Eye (tissue), 1 donor: ENCODE measurements at places on chromosomes 13 and 19.

GRCh38 chr19:40862333-40862732, 12.1 kb upstream of the CYP2A6 start:
- no peak for DNase-seq

- DNase-seq = no peak
Observed at GRCh38 chr13:60147361-60147760, 16.4 kb downstream of the DIAPH3 start.

- DNase-seq = peak; percentile 98
Observed at GRCh38 chr19:48169939-48170803, at the start of the genes LIG1 and ZSWIM9. TSS of gene LIG1 (minus strand) at chr19:48170344. CDS start at chr19:48165566, 4,778 bp downstream. TSS of gene ZSWIM9 (plus strand) at chr19:48170680. CDS start at chr19:48171803, 1,123 bp downstream.

DNA sequence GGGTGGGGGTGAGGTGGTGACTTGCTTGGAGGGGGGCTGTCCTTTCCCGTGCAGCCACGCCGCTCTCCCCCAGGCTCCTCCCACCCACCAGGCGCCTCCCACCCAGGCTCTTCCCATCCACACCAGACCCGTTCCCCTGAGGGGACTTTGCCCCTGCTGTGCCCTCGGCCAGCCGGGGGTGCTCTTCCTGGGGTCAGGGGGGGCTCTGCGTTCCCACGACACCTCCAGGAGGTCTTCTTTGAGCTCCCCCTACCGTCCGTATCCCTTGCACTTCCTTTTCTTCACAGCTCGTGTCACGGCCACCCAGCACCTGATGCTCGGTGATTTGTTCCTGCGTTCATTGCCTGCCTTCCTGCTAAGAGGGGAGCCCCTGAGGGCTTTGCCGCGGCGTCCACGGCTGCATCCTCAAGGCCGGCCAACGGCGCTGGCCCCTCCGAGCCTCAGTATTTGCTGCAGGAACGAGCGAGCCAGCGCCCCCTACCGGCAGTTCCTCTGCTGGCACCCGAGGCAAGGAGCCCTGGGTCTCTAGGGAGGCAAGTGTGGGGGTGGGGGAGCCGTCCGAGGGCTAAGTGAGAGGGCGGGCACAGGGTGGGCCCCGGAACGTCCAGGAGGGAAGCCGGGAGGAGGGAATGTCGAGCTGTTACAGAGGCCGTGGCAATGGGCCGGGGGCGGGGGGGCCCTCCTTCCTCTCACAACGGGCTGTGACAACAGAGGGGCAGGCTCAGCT, 11.8 kb downstream of the LRRC4B start:
- peak; percentile 96 for DNase-seq

GRCh38 chr13:108734676-108735075, 105.3 kb downstream of the MYO16 start:
- no peak for DNase-seq

DNA sequence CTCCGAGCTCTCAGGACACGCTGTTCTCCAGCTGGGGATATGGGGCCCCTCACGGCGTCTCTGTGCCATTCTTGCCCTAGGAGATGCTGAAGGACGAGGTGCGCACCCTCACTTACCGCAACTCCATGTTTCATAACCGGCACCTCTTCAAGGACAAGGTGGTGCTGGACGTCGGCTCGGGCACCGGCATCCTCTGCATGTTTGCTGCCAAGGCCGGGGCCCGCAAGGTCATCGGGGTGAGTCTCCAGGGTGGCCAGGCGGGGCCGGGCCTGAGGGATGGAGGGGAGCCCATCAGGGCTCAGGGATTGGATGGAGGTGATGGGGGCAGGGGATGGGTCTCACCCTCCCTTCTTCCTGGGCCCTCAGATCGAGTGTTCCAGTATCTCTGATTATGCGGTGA, 4.8 kb downstream of the PRMT1 start:
- DNase-seq = no peak

DNA sequence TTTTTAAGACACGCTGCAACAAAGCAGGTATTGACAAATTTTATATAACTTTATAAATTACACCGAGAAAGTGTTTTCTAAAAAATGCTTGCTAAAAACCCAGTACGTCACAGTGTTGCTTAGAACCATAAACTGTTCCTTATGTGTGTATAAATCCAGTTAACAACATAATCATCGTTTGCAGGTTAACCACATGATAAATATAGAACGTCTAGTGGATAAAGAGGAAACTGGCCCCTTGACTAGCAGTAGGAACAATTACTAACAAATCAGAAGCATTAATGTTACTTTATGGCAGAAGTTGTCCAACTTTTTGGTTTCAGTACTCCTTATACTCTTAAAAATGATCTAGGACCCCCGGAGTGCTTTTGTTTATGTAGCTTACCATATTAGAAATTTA, 1.2 kb downstream of the BRCA2 start:
- DNase-seq = no peak

- no peak for DNase-seq
Observed at GRCh38 chr13:50712456-50712855, 131.0 kb downstream of the DLEU7 start.

- no peak for DNase-seq
Observed at GRCh38 chr13:22948421-22948820, 232.4 kb upstream of the SGCG start.

GRCh38 chr13:30373727-30374126, 48.6 kb upstream of the UBE2L5 start:
- no peak for DNase-seq

DNA sequence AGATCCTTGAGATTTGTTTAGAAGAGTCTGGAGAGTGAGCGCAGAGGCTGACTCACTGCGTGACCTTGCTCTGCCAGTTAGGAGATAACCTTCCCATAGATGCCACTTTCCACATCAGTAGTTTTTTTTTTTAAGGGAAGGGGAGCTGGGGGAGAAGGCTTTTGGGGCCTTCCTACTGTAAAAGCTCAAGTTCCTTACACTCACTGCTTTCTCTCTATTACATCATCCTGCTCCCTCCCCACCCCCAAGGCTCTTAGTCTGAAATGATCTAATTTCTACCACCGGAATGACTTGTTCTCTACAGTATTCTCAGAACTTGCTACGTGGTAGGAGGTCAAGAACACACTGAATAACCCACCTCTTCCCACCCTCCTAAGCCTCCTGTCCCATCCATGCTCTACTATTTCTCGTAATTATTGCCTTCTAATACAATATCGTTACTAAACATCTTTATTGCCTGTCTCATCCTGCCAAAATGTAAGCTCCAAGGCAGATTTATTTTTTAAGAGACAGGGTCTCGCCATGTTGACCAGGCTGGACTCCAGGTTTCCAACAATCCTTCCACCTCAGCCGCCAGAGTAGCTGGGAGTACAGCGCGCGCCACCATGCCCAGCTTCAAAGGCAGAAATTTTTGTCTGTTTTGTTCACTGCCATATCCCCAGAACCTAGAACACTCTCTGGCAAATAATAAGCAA, 1.2 kb downstream of the LONP1 start:
- DNase-seq = no peak

DNA sequence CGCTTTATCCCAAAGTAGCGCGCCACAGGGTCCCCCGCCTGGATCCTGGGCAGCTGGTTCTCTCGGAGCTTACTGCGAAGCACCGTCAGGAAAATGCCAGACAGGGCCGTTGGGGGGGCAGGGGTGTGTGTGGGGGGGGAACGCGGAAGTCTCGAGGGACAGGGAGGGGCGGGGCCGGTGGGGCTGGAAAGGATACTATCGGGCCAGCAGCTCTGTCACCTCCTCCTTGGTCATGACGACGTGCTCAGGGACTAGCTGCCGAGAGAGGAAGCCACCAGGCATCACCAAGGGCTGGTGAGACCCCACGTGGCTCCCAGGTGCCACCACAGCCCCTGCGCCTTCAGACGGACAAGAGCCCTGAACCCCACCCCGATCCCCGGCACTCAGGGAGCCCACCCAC, 5.3 kb downstream of the POLR2E start:
- no peak for DNase-seq

DNA sequence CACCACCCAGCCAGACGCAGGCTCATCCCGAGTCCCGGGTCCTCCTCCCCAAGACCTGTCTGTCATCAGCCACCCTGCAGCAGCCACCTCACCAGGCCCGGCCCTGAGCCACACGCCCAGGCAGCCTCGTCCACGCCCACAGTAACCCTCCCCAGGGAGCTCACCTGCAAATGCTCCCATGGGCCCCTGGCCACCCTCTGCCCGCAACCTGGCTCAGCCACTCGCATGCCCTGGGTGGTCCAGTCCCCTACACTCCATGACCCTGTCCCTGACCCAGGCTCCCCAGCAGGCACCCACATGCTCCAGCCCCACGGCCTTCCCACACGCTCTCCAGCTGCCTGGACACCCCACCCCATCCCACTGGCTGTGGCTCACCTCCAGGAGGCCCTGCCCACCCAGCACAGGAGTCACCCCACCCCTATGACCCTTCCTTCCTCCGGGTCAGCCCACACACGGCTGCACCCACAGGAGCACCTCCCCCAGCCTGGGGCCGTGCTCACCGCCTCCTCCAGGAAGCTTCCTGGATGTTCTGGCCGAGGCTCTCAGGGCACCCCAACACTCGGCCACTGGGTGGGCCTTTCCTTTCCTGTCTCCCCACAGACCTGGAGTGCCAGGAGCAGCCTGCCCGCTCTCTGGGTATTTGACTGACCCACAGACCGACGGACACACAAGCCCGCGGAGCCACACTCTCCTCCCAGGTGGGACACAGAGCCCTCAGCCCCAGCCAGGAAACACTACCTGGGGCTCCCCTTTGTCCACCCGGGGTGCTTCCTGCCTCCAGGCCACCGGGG, 3.6 kb downstream of the TMEM259 start:
- DNase-seq = no peak

DNA sequence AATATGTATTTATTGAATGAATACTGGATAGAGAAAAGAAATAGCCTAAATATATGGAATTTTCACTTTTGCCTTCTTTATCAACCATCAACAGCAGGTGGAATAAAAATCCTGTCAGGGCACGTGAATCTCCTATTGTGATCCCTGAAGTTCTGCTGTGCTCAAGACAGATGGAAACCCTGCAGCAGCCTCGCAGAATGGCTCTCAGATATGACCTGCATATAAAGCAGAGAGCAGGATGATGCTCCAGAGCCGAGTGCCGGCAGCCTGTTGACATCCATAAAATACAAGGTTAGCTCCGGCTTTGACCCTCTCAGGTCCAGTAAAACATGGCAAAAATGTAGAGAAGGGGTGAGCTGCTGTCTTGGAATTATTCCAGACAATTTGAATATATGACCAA, 659.3 kb downstream of the DIAPH3 start:
- no peak for DNase-seq

GRCh38 chr19:49333811-49334288, 1.4 kb upstream of the CD37 start:
- DNase-seq = no peak

DNA sequence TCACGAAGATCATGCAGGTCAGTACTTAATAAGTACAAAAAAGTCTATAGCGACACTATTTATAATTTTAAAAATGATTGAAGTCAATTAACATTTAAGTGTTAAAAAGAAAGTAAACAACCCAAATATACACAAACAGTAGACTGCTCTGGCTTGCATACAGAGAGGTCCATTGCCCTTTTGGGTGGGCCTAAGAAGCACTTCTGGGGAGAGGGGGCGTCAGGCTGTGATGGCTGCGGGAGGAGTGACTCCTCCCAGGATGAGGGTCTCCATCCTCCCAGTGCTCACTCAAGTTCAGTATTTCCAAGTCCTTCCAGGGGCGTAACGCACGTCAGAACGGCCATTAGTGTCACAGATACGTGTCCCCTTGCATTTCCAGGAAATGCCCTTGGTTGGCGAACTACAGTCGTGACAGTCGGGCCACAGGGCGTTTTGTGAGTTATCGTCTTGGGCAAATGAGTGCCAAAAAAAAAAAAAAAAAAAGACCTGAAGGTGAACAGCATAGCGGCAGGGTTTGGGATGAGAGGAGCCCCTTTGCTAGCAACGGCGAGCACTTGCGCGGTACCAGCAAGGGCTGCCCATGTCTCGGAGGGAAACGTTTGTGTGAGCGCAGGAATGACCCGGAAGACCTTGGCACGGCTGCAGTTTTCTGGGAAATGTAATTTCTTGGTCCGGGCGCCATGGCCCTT, at the start of gene SCGB2B2:
Gene SCGB2B2, minus strand, starts transcription at position 463 of the 689 bp plus-strand sequence. CDS start 82,596 bp downstream, outside the sequence.
- DNase-seq = no peak
